ENCODE measurements at places on chromosomes 12 and 14. TPM values are rescaled to one million over a fixed set of nuclear protein-coding genes. Genes with fewer than 3 reads are reported as not detected.

Gene LRRIQ1
- total RNA-seq, result 0.58 TPM

Gene ART4
- 20.8 TPM for total RNA-seq

Gene MANSC1
- 9.6 TPM for total RNA-seq

Gene RABGGTA
- 41.7 TPM for total RNA-seq

Gene VWF
- total RNA-seq, result 272 TPM

Gene LRP1-AS
- not detected for total RNA-seq

Measured in spleen (tissue), 13 donors.